Esophagus squamous epithelium (tissue), 5 donors: ENCODE measurements at places on chromosomes 5 and 9.

GRCh38 chr5:149837680-149838269, 106.8 kb downstream of the PDE6A start:
- no peak for DNase-seq
- H3K27ac ChIP-seq = no peak overlapping the region
- H3K36me3 ChIP-seq = peaks cover 10% of the 10 kb centered on the region
- H3K4me3 ChIP-seq = no peak overlapping the region
- H3K4me1 ChIP-seq = peaks cover 12% of the 10 kb centered on the region

- peak within 1 kb of the TSS; percentile 94 for H3K27ac ChIP-seq
- peaks cover 49% of the 10 kb centered on the region for H3K4me1 ChIP-seq
- no peak for DNase-seq
- peaks cover 2% of the 10 kb centered on the region for H3K36me3 ChIP-seq
- peak within 1 kb of the TSS; percentile 78 for H3K4me3 ChIP-seq
These were observed at the start of gene NEK6 for GRCh38 chr9:124257844-124258606. TSS of gene NEK6 (plus strand) at chr9:124257949. CDS start at chr9:124301965, 44,016 bp downstream.

GRCh38 chr9:76895186-76895585, 10.7 kb downstream of the PRUNE2 start:
- H3K4me3 ChIP-seq = no peak overlapping the region
- H3K27me3 ChIP-seq = no peaks in the 10 kb centered on the region
- H3K4me1 ChIP-seq = no peaks in the 10 kb centered on the region
- no peaks in the 10 kb centered on the region for H3K36me3 ChIP-seq

DNA sequence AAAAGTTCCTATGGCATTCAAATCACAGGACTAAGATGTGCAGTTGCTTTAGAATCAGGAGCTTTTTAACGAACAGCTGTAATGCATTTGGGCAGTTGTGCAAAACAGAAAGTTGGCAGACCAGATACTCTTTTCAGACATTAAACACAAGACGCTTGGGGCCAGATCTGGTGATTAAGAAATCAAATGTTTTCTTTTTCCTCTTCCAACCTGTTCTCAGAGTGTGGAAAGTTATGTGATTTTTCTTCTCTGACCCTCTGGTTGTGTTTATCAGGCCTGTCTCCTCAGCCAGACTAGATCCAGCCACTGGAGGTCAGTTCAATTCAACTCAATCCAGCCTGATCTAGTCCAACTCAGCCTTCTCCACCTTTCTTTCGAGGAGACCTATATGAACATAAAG, 298.5 kb upstream of the PCSK5 start:
- DNase-seq = no peak
- H3K27me3 ChIP-seq = no peaks in the 10 kb centered on the region
- H3K4me3 ChIP-seq = no peak overlapping the region
- no peaks in the 10 kb centered on the region for H3K4me1 ChIP-seq

DNA sequence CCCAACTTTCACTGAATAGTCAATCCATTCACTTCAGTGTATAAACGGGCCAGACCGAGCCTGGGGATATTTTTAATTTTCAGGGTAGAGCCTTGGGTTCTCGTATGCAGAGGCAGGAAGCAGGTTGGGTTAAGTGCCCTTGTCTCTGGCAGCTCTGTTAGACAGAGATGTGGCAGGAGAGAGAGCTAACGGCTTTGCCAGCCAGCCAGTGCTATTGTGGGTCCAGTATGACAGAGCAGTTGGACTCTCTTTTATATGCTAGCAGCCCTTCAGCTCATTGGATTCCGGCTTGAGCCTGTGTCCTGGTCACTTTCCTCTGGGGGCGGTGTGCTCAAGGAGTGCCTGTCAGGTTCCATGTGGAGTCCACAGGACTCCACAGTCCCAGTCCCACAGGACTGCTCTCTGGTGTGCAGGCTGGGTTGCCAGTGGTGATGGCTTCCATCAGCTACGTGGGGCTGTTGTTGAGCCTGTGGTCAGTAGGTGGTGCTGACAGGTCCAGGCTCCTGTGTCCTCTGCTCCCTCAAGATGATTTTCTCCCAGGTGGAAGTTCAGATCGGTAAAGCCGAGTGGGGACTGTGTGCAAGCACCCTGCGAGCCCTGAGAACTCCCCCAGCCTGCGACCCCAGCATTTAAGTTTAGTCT, 14.3 kb downstream of the CLTA start:
- DNase-seq = no peak
- H3K27me3 ChIP-seq = no peaks in the 10 kb centered on the region
- peaks cover 100% of the 10 kb centered on the region for H3K36me3 ChIP-seq
- no peak overlapping the region for H3K27ac ChIP-seq
- H3K4me1 ChIP-seq = no peaks in the 10 kb centered on the region
- H3K4me3 ChIP-seq = no peak overlapping the region
